ENCODE measurements at places on chromosomes 1 and 21.

GRCh38 chr1:228383773-228384172, 22.9 kb downstream of the TRIM11 start:
- no peak for DNase-seq

DNA sequence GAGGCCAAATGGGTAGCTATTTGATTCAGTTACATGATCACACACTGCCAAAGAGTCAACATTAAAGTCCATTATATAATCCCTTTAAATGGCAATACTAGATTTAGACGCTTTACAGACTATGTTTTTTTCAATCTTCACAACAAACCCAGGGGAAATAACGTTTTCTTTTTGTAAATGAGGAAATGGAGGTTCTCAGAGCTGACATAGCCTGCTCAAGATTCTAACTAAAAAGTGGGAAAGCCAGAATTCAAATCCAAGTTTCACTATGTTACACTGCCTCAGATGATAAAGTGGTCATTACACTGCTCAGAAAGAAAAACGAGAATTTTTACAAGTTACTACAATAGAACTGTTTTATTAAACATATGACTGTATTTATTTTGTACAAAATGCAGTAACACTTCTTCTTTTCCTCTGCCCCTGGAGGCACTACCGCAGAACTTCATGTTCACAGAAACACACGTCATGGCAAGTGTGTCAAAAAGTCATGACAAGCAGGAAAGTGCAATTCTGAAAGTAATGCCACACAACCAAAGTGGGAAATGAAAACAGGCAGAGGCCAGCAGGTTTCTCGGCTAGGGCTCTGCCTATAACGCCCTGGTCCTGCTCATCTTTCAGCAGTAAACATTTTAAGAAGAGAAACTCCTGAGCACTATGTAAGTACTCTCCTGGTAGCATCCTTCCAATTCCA, 19.0 kb downstream of the THEMIS2 start:
- no peak for DNase-seq

DNA sequence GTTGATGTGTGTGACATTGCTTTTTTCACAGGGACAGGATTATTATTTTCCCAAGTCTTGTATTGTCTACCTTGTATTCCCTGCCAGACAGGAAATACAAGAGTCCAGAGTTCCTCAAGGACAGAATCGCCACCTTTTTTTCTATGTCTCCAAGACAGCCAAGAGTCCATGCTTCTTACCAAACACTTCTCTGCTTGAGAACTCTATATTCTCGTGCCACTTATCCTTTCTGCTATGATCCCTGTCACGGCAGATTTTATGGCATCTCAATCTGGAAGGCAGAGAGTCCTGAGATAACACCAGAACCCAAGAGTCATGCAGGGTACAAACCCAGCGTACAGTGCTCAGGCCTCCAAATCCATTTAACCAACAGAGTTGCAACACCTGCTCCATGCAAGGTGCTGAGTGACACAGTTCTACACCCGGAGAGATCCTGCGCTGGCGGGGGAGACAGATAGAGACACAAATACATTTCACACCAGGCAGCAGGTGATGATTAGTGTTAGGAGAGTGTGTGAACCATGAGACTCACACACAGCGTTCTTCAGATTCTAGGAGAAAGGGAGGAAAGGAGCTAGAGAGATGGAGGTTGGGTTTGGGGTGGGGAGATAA, 107.6 kb downstream of the NAV1 start:
- no peak for DNase-seq

DNA sequence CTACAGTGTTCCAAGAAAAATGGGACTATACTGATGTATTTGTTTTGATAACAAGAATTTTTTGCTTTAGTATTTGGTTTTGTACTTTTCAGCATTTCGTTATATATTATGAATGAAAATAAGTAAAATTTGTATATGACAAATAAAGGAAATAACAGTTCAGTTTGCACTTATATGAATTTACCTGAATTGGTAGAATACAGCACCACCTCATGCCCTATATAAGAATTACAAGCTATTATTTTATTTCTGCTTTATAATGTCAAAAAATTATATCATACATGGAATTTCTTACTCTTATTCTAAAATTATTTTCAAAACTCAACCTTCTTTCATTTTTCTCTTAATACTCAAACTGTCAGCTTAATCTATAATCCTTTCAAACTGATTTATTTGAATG, 14.6 kb downstream of the EFCAB7 start:
- DNase-seq, result no peak

- DNase-seq, result no peak
These were observed 1.1 kb upstream of the COL11A1 start for GRCh38 chr1:103109311-103109920.

DNA sequence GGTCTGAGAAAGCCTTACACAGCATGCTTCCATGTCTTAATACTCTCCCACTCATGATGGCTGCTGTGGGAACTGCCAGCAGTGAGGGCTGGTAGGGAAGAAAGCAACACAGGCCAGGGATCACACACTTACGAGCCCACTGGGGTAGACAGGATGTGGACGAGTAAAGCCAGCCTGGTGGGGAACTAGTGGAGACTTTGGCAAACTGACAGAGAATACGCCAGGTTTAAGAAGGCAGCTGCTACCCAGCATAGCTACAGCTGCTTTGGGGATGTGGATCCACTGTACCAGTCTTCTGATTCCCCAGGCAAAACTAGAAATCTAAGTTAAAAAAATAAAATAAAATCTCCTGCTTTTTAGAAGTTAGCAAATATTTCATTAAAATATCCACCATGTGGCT, 664.0 kb downstream of the SMYD3 start:
- DNase-seq, result no peak

- no peak for DNase-seq
These were observed 10.9 kb downstream of the TNFRSF25 start for GRCh38 chr1:6454856-6455751.

DNA sequence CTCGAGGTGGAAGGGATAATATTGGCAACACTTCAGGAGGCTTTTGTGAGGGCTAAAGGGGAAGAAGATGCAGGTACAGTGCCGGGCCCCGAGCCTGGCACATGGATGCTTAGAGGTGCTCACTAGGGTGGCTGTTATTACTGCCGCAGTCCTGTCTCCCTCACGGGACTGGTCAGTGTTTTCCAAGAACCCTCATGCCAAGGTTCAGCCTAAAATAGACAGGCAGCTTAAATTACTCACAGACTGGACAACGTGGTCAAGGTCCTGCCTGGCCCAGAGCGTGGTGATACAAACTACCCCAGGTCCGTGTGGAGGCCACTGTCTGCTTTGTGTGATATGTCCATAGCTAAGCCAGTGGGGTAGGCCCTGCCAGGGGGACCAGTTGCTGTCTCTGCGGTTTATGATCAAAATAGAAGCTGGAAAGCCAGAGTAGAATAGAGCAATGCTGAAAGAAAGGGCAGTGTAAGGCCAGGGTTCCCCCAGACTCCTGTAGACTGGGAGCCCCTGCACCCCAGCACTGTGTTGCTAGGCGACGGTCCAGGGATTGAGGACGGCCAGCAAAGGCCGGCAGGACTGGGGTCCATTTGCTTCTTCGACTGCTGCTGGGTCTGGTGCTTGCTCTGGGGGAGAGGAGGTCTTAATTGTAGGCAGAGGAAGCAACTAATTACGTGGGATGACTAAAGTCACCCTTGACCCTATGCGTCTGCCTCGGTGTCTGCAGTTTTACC, 36.1 kb downstream of the ELAPOR1 start:
- DNase-seq, result no peak

Measured in NCI-H2081 (cell line).